ENCODE measurements at places on chromosomes 2 and 18.

GRCh38 chr2:25164561-25164960, 3.8 kb downstream of the POMC start:
- ATAC-seq: no peak

DNA sequence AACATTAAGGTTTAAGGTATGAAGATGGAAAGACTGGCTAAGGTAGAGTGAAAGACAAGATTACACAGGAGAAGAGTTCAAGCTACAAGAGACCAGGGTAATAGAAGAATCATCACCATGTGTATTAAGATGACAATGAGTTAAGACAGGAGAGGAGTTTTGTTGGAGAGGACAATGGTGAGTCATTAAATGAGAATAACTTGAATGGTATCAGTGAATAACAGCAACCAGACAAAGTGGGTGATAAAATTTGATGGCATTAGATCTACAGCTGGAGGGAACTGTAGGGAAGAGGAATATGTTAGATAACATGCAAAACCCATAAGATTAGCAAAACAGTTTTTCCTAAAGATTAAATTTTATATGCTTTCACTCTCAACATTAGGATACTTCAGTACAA, 18.8 kb upstream of the ENOSF1 start:
- no peak for ATAC-seq

DNA sequence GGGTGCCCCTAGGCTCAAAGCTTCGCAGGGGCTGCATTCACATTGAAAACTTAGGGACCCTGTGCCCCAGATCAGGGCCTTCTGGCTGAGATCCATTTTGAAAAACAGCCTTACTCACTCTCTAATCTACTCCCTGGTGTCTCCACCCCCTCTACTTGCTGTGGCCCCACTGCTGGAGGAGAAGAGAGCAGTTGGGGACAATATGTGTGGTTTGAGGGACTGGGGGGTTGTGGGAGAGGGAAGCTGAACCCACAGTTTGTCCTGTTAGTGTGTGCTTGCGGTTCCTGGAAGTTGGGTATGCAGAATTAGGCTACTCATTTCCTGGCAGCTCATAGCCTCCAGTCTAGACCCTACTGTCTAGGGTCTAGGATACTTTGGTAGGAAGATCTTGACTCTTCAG, 211.4 kb downstream of the PRKCE start:
- ATAC-seq: peak; percentile 13

GRCh38 chr18:23619388-23619881, 33.1 kb upstream of the NPC1 start:
- peak; percentile 51 for ATAC-seq

- no peak for ATAC-seq
Measured at GRCh38 chr2:144595279-144595678, 75.4 kb upstream of the ZEB2 start.

- ATAC-seq: peak; percentile 38
Measured at GRCh38 chr2:229873123-229873581, 48.7 kb downstream of the TRIP12 start.

- ATAC-seq: no peak
Measured at GRCh38 chr2:119282996-119283511, 59.4 kb downstream of the STEAP3 start.

DNA sequence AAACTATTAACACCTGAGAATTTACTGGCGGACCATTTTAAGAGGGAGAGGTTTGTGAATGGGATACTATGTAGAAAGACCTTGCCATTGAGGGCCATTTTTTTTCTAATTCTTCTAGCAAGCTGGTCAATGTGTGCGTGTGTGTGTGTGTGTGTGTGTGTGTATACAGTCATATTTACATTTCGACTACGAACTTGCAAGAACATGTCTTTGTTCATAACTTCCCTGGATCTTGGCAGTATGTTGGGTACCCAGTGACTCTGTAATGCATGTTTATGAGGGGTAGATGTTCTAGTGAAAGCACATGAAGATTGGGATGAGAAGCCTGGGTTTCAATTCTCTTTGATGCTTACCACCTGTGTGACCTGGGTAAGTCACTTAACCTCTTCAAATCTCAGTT, 133.6 kb downstream of the UBE2E3 start:
- no peak for ATAC-seq

DNA sequence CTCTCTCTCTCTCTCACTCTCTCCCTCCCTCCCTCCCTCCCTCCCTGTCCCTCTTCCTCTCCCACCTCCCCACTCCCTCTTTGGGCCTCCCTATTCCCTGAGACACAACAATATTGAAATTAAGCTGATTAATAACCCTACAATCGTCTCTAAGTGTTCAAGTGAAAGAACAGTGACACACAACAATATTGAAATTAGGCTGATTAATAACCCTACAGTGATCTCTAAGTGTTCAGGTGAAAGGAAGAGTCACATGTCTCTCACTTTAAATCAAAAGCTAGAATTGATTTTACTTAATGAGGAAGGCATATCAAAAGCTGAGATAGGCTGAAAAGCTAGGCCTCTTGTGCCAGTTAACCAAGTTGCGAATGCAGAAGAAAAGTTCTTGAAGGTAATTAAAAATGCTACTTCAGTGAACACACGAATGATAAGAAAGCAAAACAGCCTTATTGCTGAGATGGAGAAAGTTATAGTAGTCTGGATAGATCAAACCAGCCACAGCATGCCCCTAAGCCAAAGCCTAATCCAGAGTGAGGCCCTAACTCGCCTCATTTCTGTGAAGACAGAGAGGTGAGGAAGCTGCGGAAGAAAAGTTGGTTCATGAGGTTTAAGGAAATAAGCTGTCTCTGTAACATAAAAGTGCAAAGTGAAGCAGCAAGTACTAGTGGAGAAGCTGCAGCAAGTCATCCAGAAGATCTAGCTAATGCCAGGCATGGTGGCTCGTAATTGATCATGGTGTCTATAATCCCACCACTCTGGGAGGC, 21.3 kb downstream of the MALT1 start:
- peak; percentile 71 for ATAC-seq

DNA sequence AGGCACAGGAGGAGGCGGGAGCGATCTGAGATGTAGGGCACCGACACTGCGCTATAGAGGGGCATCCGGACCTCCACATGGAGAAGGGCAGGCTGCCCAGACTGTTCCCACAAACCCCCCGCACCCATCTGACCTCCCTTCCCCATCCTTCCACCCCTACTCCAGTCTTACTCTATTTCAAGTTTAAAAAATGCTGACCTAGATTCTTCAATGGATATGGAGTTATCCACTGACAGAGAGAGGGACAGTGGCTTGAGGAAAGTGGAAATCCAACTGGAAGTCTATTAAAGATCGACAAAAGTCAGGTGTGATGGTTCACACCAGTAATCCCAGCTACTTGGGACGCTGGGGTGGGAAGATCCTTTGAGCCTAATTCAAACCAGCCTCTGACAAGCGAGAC, 5.1 kb upstream of the DGUOK start:
- no peak for ATAC-seq

DNA sequence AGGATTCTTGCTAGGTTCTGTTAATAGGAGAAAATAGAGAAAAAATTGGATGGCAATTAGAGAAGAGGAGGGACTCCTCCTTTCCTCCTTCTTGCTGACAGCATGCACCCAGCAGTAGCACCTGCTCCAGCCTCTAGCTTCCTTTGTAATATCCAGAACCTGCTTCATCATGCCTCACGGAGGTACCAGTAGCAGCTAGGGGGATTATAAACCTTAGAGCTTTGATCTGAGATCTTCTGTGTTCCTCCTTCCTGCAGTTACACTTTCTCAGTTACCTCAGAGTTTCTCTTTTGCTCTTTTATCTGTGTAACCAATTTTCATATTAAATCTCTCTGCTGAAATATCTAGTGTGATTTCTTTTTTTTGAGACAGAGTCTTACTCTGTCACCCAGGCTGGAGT, 16.6 kb downstream of the DPP4 start:
- no peak for ATAC-seq

DNA sequence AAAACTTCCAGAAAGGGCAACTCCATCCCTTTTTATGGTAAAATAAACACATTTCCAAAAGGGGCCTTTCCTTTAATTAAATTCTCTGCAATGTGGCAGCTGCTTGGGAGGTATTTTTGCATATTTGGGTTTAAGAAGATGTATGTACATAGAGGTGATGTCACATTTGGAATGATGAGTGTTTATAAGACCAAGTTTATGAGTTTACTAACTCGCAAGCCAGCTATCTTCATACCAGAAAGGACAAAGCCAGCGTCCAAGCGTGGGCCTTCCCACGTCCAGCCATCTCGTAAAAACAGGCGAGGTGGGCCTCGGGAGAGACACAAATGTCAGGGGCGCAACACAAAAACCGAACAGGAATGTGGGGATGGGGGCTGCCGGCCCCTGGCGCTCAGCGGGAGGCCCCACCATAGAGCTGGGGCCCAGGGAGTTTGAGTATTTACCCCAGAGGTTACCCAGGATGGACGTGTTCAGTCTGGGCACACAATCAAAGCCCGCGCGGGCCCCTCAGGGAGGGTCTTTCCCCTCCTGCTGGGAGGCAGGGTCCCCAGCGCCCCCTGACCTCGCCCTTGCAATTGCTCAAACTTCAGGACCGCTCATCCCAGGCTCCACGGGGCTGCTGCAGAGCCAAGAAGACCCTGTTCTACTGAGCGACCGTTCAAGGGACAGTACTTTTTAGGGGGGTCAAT, 137.3 kb downstream of the TWIST2 start:
- ATAC-seq: no peak

GRCh38 chr2:219563271-219563928, 7.9 kb downstream of the OBSL1 start:
- no peak for ATAC-seq

DNA sequence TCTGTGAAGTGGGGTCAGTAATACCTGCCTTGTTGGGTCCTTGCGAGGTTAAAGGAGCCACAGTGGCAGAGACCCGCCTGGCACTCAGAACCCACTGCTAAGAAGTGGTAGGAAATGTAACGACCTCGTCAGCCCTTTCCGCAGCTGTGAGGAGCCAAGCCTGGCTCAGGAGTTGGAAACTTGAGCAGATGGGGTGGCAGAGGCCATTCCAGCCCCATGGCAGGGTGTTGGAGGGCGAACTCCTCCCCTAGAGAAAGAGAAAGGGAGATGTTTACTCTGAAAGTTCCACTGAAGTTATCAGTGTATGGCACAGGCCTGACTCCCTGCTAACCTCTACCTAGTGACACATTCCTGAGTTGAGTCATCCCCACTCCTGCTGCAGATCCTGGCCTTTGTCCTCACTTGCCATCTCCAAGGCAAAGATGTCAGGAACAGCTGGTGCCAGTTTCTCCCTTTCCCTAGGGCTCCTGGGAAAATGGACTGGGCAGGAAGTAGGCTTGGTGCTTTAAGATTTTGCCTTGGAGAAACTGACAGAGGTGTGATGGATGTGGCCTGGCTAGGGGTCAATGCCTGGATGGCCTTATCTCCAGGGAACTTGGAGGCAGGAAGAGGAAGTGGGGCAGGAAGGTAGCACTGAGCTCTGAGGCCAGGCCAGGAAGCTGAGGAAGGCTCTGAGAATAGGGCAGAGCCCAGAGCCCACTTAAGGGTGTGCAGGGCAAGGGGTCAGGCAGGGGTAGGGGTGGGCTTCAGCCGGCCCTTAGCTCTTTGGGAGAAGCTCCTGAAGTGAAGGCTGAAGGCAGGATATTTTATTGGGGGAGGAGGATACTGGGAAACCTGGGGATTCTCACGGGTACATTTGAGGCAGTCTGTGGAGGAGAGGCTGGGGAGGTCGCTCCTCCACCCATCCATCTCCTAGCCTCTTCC, 888 bp downstream of the VAMP5 start:
- peak; percentile 67 for ATAC-seq

- ATAC-seq: no peak
Measured at GRCh38 chr2:132420816-132421805, 4.5 kb downstream of the GPR39 start.

- ATAC-seq: no peak
Measured at GRCh38 chr2:25335971-25336370, 5.8 kb downstream of the DNMT3A start.

GRCh38 chr2:88856409-88857135, 165.1 kb downstream of the RPIA start:
- ATAC-seq: no peak

DNA sequence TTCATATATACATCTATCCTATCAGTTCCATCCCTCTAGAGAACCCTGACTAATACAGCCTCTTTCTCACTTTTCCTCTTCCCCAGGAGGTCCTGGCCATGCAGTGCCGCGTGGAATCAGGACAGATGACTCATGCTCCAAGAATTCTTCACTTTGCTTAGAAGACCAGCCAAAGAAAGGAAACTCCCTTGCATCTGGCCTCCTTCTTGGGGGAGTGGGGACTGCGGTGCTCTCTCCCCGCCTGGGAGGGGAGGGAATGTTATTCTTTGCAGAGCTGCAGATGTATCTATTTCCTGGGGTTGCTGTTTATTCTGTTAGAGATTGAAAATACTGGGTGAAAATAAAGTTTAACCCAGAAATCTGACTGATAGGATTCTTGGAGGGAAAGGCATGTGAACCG, 111.5 kb upstream of the SH3BP4 start:
- ATAC-seq: no peak

- no peak for ATAC-seq
Measured at GRCh38 chr18:39485696-39486095, 1920.1 kb upstream of the CELF4 start.

GRCh38 chr2:78132391-78133370, 610.5 kb upstream of the LRRTM4 start:
- no peak for ATAC-seq

DNA sequence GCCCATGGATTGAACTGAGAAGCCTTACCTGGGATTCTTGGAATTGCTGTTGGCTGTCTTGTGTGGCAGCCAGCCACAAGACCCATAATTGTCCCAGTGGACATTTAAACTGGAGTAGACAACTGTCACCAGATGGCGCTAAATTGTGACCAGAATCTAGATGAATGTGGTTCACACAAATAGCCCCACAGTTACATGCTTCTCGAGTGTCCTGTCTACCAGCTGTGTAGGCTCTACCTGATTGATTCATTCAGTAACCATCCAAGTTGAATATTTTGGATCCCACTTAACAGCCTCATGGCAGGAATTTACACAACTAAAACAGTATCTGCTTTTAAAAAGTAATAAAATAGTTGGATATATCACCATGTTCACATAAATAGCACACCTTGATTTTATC, 73.2 kb downstream of the MAP4K4 start:
- ATAC-seq: no peak

GRCh38 chr2:10378189-10378588, 69.9 kb downstream of the ODC1 start:
- ATAC-seq: peak; percentile 25

DNA sequence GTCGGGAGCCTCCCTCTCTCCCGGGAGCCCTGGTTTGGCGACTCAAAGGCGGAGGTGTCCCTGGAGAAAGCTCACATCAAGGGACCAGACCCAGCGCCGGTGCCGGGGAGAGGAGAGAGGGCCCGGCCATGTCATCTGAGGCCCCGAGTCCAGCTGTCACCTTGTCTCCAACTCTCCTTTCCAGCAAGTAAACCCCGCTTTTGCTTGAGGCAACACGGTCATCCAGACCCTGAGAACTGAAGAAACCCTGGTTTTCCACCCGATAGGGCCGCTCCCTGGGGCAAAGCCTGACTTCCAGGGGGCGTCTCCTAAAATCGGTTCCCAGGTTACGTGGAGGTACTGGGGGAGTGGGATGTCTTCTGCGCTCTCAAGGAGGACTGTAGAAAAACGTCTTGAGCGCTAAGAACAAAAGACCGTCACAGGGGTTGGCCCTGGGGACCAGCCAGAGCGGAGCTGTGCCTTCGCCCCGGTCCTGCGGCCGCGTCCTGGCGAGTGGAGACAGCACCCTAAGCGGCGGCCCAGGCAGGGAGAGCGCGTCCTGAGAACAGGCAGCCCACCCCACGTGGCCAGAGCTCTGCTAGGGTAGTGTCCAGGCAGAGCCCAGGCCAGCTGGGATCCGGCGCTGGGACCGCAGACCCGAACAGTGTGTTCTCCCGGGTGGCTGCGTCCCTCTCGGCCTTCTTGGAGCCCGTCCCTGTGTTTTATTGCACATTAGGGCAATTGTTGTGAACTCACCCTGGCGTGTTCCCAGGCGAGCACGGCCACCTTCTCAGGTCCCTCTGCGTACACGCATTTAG, 55.7 kb downstream of the TMEM18 start:
- no peak for ATAC-seq

All from activated CD4-positive, CD25-positive, alpha-beta regulatory T cell treated with anti-CD3 and anti-CD28 coated beads, Interleukin-2, amount 50 U/mL, for 24 hours (primary cell).